ENCODE measurements at places on chromosomes 1 and 21.
A peak's percentile ranks its signal among the peaks of the same experiment; 100 is the strongest.

DNA sequence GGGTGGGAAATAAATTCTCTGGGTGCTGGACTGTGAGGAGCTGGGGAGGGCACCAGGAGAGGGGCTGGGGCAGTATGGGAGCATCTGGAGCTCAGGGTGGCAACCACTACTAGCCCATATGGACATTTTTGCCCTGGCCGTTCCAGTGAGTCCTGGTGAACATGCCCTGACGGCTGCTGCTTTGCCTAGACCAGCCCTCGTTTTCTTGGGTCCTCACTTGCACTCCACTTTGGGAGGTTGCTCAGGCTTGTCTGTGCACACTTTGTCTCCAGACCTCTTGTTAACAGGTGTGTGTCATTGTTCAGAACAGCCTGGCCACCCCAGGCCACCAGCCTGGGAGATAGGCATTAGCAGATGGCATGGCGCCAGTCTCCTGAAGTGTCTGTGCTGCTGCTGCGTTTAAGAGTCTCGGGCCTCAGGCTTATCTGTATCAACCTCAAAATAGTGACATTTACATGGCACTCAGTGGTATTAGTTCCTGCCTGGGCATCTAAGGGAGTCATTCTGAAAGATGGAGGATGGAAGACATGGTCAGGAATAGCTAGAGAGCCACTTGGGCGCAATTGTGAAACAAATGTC is 190.5 kb downstream of the PTPRU start:
- peak; percentile 36 for DNase-seq

GRCh38 chr21:15592271-15592860 is 137.4 kb upstream of the USP25 start:
- peak; percentile 13 for DNase-seq

GRCh38 chr1:84260852-84261518 is 40.5 kb upstream of the SAMD13 start:
- DNase-seq: peak; percentile 83

DNA sequence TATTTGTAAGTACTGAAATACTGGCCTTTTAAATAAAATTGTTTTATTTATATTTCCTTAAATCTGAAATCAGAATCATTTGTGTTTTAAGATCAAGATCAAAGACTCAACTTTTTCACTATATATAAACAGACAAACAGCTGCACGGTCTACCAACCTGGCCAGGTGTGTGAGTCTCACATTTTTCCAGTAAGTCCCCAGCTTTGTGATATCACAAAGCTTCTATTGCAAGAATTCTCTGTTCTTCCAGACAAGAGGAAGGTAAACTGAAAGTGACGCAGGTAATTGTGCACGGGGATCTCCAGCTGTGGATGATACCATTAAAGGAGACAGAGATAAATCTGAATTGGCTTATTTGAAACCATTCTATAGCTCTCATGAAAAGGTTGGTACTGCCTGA is 41.2 kb upstream of the CYP2J2 start:
- DNase-seq: peak; percentile 4

- DNase-seq: no peak
These were observed 1.4 kb upstream of the MYOG start for GRCh38 chr1:203086992-203087763.

GRCh38 chr1:110245876-110246620 is 35.9 kb downstream of the KCNC4 start:
- DNase-seq: no peak

DNA sequence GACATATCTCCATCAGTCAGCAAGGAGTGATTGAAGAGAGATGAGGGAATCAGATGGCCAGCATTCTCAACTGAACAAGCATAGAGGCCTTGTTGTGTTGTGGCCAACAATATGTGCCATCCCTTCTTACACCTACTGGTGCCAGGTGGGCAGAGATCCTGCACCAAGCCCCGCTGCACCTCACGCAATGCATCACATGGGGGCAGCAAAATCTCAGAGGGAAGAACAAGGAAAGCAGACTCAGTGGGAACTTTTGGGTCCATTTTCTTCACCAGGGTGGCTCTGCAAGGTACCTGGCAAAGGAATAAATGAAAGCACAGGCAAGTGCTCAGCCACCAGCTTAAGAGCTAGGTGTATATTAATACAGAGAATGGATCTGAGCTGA is 33.2 kb downstream of the HSD3B2 start:
- DNase-seq: no peak

GRCh38 chr1:22500471-22500870 is 48.8 kb downstream of the ZBTB40 start:
- peak; percentile 53 for DNase-seq

DNA sequence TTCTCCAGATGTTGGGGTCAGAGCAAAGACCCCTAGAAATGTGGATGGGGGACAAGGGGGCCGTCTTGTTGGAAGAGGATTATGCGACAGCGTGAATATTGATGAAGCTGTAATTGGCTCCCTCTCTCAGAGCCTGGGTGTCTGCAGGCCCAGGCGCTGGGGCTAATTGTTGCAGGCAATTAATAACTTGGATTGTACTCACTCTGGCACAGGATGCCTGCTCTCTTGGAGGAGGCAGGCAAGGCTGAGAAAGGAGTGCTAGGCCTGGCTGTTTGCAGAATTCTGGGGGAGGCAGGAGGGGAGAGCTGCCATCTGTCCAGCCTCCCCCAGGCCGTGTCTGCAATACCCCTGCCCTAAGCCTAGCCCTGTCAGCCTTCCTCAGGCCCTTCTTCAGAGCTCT is 4.1 kb upstream of the DISP3 start:
- no peak for DNase-seq

DNA sequence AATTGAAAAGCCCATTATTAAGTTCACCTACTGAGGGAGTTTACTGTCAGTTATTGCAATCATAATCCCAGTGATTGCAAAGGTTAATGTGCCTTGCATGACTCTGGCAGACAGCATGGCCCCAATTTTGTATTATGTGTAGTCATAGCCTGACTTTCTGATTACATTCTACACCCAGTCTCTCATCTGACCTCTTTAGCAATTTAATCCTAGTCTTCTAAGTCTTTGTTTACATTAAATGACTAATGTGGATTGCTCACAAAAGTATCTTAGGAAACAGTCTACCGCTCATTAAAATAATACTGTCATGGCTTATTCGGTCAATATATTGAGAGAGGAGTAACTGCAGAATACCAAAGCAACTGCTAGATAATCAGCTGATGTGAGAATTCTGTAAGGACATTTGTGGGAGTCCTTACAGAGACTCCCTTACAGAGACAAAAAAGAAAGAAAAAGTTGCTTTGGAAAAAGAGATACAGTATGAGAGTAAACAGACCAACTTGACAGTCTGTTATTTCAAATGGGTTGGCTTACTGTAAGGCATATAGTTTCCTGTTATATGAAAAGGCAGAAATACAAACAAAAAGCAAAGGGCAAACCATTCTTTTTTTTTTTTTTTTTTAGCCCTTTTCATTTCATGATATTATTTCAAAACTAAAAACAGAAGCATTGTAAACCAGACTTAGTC is 42.8 kb downstream of the SMG7 start:
- no peak for DNase-seq

- peak; percentile 31 for DNase-seq
These were observed 25.6 kb downstream of the PPP1R12B start for GRCh38 chr1:202374099-202374498.

- no peak for DNase-seq
These were observed 43.5 kb upstream of the COG2 start for GRCh38 chr1:230598745-230599144.

DNA sequence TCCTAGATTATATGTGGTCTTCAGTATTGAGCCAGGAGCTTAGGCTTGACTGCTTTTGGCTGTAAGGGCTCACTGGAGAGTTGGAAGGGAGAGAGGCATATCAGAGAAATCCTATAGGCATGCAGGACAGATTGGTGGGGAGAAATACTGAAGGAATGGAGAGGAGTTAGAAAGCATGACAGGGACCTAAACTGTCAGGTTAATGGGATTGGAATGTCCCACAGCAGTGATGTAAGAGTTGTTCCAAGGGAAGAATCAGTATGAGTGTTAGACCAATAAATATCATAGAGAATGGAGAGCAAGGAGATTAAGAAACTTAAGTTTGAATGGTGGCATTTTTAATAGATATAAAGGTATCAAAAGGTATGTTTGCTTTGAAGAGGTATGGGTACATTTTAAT is 39.7 kb downstream of the SLC35A3 start:
- no peak for DNase-seq

DNA sequence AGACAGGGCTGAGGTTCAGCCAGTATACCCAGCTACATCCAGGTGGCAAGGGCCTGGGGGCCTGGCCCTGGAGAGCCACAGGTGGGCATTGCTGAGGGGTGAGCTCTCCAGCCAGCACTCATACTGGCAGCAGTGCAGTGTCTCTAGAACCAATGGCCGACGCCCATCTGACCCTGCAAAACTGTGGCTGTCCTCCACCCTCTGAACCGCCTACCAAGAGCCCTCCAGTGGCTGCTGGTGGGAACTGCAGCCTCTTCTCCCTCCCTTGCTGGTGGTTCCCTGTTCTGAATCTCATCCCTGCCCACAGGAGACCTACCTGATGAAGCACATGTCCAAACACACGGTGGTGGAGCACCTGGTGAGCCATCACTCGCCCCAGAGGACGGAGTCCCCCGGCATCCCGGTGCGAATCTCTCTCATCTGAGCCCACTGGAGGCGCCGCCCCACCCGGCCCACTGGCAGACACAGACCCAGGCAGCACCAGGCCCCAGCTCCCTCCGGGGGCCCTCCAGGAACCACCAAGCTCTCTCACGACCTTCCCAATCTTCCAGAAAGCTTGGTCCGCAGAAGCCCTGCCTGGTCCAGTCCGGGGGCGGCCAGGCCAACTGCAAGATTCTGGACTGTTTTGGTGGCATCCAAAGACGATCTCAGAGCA is 22.1 kb downstream of the A3GALT2 start:
- peak; percentile 52 for DNase-seq

DNA sequence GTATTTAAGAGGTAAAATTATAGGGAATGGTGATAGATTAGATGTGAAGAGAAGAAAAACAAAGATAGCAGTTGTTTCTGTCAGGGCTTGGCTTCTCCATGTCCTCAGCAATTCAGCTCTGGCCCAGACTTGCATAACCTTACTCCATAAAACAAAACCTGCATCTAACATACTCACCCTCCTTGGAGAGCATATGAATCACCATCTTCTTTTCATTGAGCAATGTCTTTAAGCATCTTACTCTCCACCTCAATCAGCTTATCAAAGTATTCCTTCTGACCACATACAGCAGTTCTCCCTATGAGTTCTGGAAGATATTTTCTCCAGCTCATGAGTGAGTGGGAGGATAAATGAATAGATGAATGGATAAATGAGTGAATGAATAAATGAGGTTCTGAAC is 49.0 kb downstream of the RAB3B start:
- no peak for DNase-seq

GRCh38 chr1:205443585-205444299 is 12.1 kb downstream of the BLACAT1 start:
- DNase-seq: no peak

DNA sequence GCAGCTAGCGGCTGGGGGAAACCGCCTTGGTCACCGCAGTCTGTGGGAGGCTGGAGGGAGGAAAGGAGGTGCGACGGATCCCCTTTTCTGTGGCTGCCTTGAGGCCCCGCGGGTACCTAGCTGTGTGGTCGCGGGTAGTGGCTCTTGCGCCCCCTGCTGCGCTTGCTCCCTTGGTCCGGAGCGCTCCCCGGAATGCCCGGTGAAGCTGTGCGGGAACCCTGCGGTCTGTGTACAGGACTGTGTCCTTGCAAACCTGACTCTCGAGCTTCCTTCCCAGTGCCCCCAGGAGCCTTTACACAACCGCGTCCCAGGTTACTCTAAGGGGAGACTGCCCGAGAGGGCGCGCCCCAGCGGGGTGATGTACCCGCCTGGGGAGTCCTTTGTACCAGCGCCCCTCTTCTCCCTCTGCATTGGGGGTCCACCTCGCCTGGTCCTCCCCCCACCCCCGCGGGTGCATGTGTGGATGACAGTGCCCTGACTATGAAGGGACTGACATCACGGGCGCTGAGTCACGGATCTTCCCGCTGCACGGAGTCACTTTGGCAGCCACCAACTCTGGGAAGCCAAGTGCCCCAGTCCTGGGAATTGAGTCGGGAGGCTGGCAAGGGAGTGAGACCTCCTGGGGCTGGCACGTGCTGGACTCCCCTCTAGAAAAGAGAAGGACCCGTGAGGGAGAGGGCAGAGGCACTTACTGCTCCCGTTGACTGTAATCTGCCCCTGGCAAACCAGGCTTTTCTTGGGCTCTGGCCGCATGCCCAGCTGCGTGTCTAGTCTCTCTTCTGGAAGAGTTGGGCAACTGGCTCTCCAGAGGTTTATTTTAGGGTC is 816 bp downstream of the IL6R start:
- DNase-seq: no peak

DNA sequence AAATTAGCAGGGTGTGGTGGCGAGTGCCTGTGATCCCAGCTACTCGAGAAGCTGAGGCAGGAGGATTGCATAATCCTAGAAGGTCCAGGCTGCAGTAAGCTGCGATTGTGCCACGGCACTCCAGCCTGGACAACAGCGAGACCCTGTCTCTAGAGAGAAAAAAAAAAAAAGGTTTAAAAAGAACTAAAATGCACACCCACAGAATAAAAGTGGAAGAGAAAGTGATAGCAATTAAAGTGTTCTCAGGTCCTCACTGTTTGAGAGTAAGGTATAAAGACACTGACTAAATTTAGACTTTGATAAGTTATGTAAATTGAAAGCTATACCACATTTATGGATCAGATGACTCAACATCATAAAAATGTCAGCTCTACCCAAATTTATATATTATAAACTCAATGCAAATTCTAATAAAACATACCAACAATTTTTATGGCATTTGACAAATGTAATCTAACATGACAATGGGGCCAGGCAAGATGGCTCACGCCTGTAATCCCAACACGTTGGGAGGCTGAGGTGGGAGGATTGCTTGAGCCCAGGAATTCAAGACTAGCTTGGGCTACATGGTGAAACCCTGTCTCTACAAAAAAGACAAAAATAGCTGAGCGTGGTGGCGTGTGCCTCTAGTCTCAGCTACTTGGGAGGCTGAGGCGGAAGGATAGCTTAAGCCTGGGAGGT is 11.8 kb downstream of the ZBTB17 start:
- DNase-seq: no peak

- no peak for DNase-seq
These were observed 52.9 kb downstream of the NCF2 start for GRCh38 chr1:183537405-183537804.

DNA sequence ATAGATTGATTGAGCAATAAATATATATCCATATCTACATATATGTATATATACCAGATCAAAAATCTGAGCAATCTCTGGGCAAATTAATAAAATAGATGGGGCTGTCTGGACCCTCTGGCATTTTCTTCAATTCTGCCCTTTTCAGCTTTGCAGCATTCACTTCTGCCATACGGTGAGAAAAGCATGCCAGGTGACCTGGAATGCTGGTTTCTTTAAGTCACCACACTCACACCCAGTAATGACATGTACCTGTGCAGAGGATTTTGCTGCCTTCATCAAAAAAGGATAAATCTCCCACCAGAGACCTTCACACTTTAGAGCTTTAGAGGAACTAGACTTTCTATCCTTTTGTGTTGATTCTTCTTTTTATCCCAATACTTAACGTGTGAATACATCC is 223.2 kb upstream of the NFIA start:
- no peak for DNase-seq

GRCh38 chr1:212700223-212700891 is 717 bp upstream of the BATF3 start:
- DNase-seq: no peak

DNA sequence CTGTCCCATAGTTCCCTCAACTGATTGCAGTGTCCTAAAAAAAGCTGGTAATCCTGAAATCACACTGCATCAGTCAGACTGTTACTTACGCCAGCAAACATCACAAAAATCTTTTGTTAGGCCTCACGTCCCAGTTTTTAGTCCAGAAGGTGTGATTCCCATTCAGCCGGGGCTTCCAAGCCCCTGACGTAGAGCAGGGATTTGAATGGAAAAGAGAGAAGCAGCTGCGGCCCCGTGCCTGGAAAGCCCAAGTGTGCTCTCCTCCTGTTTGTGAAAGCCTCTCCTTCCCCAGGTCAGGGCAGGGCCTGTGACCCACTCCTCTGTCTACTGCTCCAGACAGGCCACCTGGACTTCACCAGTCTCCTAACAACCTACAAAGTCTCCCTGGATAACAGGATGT is 20.7 kb downstream of the KCNA10 start:
- DNase-seq: no peak

Measured in NCI-H2081 (cell line).